ENCODE measurements at places on chromosomes 2 and 18.

- no peak for DNase-seq
These were observed 10.6 kb upstream of the TMEM131 start for GRCh38 chr2:98006378-98006777.

GRCh38 chr2:226031647-226032501, 632.4 kb downstream of the NYAP2 start:
- DNase-seq, result peak; percentile 6

DNA sequence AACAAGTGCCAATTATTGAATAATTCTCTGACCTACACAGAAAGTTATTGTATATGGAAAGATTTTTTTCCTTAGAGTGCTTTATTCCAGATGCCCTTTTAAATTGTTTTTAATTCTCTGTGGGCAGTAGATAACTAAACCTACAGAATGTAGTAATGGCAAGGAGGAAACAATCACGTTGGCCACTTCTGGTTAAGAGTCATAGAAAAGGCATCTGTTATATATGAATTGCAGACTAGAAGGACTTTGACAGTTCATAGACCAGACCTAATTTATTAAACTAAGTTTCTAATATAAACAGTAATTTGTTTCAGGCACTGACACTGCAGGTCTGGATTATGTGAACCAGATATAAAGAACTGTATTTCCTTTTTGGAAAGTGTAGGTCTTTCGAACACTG, 607.5 kb downstream of the PLCL1 start:
- DNase-seq, result no peak

- DNase-seq, result no peak
These were observed 130.7 kb downstream of the TPO start for GRCh38 chr2:1543776-1544477.

GRCh38 chr2:169091761-169092519, 22.6 kb downstream of the DHRS9 start:
- DNase-seq, result no peak

DNA sequence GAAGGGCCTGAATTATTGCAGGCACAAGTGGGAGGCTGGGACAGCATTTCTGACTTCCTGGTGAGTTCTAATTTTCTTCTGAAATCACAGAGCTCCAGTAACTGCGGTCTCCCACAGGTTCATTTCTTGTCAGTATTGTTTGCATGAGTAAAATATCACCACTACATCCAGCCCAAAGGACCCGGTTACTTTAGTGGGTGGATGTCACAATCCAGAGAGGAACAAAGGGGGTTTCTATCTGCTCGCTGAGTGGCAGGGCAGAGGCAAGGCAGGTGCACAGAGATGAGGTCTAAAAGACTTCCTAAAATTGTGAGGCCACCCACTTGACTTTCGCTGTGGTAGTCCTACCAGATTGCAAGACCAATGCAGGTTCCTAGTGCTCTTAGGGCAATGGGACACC, 800.4 kb upstream of the ID2 start:
- no peak for DNase-seq

DNA sequence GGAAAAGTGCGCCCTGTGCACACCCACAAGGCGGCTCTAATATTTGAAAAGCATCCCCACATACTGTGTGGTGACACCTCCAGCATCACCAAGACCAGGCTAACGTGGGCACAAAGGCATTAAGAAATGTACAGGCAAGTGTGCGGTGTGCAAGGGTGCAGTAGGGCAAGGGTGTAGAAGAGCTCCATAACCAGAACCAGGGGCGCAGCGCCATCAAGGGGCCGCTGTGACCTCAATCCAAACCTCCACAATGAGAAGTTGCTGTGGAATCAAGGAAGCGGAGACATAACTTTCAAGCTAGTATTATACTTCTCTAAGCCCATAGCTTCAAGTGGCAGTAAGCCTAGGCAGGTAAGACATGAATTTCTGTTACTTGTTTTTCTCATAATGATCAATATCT, 13.0 kb downstream of the L3MBTL4 start:
- peak; percentile 61 for DNase-seq

DNA sequence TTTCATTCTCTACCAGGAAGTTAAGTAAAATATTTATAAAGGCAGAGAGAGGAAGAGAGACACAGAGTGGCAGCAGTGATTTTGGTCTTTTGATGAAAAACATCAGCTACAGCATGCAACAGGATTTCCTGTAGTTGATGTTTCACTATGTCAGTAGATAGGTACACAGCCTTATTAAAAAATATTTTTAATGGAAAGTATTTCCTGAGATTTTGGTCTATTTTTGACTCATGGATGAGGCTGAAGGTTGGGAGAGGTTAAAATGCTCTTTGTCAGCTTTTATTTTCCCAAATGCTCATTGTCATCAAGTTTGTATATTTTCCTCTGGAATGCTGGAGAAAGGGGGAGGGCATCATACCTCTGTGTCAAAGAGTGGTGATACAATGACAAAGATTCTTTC, 1112.5 kb downstream of the CBLN2 start:
- DNase-seq, result no peak

GRCh38 chr2:17461087-17461475, 57.2 kb downstream of the RAD51AP2 start:
- DNase-seq, result no peak

DNA sequence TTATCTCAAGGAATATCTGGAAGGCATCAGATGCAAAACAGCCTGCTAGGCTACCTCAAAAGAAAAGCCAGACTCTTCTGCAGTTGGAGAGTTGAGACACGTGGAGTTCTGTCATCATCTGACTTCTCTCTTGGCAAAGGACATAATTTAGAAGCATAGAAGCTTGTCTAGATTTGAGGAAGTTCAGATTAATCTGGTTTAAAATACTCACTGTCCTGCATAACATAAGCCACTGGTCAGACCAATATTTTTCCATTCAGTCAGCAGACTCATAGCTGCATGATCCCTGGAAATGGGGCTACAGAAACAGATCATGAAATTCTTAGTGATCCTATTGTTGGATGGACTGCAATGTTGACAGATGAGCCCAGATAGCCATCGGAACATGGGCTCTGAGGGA, 349.0 kb downstream of the TXNL1 start:
- no peak for DNase-seq

DNA sequence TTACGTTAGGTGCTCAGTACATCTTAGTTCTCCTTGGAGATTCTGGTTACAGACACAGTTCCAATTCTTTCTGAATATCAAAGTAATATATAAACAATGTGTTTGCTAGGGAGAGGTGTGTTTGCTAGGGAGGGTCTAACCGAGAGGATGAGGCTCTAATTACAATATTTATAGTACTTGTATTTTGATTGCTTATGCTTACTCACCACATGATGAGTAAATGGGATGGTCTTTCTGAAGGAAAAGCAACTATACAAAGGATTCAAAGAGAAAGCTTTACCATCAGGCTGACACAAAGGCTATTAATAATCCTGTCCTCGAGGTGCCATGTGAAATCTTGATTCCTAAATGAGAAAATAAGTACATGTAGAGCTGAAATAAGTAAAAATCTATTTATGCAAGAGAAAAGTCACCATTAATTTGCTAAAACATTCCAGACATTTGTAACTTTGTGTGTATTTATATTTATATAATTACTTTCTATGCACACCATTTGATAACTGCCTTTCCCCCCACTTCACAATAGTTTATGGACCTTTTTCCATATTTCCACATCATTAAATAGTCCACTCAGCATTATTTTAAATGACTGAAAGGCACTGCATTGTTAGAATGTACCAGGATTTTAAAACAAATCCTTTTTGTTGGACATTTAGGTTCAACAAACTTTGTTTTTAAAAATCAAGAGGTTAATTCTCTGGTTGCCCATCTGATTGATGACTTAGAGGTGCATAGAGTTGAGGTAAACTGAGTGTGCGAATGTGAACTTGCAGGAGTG, 94.5 kb upstream of the FN1 start:
- DNase-seq, result no peak

DNA sequence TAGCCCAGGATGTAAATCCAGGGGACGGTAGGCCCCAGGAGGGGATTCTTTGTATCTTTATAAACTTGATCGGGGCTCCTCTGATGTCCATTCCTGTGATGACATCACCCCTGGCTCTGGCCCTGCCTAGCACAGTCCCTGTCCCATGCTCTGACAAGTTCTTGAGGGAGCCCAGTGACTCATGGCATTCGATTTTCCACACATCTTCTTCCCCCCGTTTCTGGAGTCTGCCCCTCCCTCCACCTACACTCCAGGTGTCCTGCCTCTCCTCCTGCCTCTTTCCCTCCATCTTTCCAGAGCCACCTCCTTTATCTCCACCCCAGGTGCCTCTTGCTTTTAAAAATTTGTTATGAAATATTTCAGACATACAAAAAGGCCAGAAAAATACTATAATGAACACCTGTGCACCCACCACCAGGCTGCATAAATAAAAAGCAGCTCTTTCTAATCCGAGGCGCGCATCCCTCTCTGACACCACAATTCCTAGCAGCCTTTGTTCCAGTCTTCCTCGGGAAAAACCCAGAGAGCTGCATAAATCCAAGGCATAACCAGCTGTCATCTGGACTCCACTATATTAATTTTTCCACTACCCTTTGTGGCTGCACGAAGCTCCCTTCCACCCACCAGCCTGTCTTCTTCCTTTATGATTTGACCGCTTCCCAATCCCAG, 207.7 kb downstream of the ZBTB7C start:
- DNase-seq, result no peak

- no peak for DNase-seq
These were observed 186.7 kb upstream of the SIX2 start for GRCh38 chr2:45195916-45196315.

DNA sequence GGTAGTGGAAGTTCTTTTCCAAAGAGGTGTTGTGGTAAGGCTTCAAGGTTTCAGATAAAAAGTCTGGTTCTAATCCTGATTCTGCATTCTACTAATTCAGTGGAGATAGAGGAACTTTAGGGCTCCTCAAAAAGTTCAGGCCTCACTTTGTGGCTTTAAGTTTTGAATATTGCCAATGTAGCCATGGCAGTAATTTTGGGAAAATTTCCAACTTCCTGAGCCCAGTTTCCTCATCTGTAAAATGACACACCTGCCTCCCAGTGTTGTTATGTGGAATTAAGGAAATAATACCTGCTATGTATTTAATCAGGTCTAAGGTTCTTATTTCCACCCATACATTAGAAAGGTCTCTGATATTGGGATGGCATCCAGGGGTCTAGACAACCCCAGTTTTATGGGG, 147.6 kb upstream of the ITGA6 start:
- DNase-seq, result no peak

- DNase-seq, result peak; percentile 85
These were observed 36.0 kb downstream of the SLC66A2 start for GRCh38 chr18:79915161-79916127.

DNA sequence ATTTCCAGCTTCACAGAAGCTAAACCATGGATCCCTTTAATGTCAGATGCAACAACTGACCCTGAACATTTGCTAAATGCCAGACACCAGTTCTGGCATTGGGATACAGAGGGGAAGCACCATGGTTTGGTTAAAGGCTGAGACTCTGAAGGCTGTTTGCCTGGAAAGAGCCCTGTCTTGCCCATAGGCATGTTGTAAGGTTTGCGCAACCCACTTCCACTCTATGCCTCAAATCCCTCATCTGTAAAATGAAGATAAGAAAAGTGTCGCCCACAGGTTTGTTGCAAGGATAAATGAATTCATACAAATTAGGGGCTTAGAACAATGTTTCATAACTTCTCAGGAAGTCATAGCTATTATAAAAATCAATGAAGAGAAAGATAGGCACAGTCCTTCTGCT, 380.9 kb upstream of the GYPC start:
- no peak for DNase-seq

GRCh38 chr2:172930871-172931255, 144.8 kb upstream of the MAP3K20 start:
- no peak for DNase-seq

DNA sequence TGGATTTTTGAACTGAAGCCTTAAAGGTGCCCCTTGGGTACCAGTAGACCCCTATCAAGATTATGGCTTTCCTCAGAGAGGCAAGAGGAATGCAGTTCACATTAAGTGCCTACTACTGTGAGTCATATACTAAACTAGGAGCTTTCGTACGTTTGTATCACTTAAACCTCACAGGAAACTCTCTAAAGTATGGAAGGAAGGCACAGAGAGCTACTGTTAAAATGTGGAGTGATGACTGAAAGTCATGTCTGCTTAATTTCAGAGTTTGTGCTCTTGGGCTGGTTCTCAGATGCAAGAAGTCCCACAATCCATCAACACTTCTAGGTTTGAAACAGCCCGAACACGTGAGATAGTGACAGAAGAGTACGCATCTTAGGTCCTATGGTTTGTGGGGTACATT, 4.7 kb downstream of the PLCL1 start:
- DNase-seq, result no peak

- DNase-seq, result no peak
These were observed 569.8 kb downstream of the ARHGAP15 start for GRCh38 chr2:143698888-143699570.
